CD4-positive, alpha-beta T cell treated with Interleukin-4 for 1 hour (primary cell): ENCODE measurements at places on chromosomes 3 and 15.

- DNase-seq = peak; percentile 15
Measured at GRCh38 chr3:184380627-184381260, 890 bp downstream of the CHRD start.

DNA sequence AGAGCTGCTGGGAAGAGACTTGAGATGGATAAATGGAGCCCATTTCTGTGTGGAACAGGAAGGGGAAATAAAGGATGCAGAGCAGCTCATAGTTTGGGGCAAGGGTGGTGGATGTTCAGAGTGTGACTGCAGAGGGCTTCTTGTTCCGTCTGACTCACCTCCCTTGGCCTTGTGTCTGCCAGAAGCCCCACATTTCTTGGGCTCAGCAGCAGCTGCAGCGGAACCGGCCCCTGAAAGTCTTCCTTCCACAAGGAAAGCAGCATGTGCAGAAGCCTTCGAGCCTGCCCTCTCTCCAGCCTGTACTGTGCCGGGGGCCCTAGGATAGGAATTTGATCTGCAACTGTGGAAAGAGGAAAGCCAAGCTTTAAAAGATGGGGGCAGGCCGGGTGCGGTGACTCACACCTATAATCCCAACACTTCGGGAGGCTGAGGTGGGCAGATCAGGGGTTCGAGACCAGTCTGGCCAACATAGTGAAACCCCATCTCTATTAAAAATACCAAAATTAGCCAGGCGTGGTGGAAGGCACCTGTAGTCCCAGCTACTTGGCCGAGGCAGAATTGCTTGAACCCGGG is 11.5 kb downstream of the CDAN1 start:
- no peak for DNase-seq

GRCh38 chr3:140536926-140537726 is 140.7 kb upstream of the TRIM42 start:
- no peak for DNase-seq

GRCh38 chr15:43939070-43939469 is 112.3 kb downstream of the WDR76 start:
- no peak for DNase-seq

- peak; percentile 15 for DNase-seq
Measured at GRCh38 chr3:43894176-43895049, 203.7 kb downstream of the ABHD5 start.

- no peak for DNase-seq
Measured at GRCh38 chr3:3519266-3519665, 280.0 kb upstream of the LRRN1 start.

DNA sequence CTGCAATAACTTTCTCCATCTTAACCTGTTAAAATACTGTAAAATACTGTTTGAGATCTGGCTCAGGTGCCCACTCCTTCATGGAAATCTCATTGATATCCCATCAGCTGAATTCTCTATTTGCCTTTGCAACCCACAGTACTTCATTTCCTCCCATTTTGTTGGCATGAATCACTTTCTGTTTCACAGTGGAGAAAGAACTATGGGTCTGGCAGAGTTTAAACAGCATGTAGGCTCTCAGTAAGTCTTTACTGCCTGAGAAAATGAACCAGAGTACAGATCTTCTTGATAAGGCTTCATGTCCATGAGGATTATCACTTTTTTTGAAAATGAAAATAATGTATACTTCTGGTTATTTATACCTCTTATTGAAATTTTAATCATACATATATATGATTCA is 245.9 kb downstream of the NAALADL2 start:
- DNase-seq = no peak

- DNase-seq = no peak
Measured at GRCh38 chr3:13045241-13045903, 27.9 kb downstream of the IQSEC1 start.

DNA sequence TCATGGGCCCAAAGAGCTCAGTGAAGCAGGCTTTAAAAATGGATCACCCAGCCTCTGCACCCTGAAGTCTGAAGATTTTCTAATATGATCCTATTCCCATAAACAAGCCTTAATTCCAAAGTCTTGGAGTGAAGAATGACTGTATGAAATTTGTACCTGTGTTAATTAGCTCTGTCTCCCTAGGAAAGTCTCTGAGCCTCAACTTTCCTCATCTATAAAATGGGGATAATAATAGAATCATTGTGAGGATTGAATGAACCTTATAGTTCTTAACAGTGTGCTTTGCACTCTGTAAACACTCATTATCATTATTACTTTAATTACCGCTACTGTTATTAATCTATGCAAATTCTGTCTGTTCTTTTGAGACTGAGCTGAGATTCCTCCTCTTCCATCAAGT is 61.9 kb downstream of the CDAN1 start:
- no peak for DNase-seq

GRCh38 chr15:65052956-65053355 is 7.8 kb downstream of the SLC51B start:
- DNase-seq = no peak

DNA sequence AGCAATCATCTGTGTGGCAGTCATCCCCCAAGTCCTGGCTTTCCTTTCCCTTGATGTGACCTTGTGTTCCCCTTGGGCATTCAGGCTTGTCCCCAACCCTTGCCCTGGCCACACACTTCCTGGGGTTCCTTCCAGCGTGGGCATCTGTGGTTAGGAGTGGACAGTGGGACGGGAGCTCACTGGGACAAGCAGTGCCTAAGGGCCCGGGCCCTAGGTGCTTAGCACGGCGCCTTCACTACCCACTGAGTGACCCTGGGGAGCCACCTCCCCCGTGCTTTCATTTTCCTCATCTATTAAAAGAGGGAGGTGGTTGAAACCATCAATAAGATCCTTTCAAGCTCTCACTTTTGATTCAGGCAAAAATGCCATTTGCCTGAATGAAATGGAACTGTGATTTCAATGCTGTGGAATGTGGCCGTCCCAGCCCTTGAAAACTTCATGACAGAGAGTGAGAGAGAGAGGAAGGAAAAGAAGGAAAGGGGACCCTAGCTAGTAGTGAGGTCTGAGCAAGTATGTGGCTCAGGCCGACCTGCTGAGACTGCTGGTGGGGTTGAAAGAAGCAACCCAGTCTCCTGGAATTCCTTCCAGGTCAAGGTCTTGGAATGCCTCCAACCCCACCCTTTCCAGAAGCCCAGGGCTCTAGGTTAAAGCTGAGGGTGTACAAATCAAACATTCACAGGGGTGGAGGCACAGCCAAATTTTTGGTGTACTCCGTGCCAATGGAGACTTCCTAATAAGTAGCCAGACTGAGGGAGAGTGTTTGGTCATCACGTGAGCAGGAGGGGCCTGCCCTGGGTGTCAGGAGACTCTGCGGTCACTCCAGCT is 302.9 kb downstream of the TLE3 start:
- DNase-seq = no peak

DNA sequence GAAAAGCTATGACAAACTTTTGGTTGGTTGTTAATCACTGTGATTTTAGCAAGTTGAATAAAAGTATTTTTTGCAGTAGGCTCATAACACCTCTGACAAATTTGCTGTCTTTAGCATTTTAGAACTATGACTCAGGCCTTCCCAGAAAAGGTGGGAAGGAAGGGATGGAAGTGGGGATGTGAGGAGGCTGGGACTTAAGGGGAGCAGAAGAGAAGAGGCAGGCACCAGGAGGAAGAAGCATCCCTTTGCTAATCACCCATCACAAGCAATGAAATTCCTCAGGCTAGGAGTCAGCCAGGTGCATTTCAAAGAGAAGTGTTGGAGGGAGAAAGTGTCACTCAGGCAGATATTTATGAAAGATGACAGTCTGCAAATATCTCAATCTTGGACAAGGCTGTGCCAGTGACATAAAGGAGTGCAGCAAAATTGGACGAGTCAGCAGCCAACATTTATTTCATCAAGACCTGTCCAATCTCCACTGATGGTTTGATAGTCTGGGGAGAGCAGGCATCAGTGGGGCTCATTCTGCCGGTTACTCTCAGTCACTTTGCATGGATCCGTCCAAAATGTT is 337.3 kb upstream of the ARRDC4 start:
- no peak for DNase-seq
